ENCODE measurements at places on chromosomes 7 and 10.
A peak's percentile ranks its signal among the peaks of the same experiment; 100 is the strongest.

DNA sequence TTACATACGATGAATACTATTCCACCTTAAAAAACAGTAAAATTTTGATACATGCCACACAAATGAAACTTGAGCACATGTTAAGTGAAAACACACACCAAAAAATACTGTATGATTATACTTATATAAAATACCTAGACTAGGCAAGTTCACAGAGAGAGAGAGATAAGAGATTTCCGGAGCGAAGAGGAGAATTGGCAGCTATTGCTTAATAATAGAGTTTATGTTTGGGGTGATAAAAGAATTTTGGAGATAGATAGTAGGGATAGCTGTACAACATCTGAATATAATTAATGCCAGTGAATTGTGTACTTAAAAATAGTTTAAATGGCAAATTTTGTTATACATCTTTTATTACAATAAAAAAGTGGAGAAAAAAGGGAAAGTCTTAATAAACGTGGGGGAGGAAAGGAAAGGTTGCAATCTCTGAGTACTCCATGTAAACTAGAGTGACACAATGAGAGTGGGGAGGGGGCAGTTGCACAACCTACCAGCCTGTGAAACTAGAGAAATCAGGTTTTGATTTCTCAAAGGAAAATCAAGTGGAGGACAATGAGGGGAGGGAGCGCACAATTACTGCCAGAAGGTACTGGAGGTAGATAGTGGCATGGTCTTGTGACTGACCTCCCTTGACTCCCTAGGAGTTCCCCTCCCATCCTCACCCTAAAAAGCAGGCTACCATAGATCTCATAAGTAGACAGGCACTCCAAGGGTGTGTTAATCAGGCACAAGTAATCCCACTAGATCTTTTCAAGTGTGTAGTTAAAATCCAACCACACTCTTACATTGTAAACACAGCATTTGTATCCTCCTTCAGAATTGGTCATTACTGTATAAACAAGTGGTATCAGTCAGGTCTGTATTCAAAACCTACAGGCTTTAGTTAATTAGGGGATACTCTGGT lies 31.6 kb upstream of the ANK3 start:
- peak; percentile 64 for DNase-seq

DNA sequence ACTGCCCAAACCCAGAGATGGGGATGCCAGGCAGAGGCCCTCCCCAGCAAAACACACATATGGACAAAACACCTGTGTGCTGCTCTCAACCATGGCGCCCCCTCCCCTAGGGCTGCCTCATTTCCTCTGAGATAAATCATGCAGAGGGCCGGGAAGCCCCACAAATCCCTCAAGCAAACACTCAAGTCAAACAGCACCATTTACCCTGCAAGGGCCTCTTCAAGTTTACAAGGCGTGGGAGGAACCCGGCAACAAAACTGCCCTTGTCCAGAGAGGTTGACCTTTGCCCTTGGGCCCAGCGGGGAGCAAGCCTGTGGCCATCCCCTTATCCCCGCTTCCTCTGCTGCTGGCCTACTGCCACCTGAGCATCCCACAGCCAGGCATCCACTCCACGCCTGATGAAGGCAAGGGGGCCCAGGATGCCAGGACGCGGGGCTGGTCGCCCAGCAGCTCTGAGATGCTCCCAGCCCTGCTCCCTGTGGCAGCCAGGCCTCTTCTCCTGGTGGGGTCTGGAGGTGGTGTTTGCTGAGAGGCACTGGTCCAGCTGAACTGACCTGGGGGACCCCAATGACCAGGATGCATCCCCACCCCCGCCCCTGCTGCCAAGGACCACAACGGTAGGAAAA lies 77.4 kb downstream of the DLG5 start:
- DNase-seq = peak; percentile 31

GRCh38 chr10:43689955-43690771 lies 41.5 kb upstream of the ZNF32 start:
- peak; percentile 68 for DNase-seq

DNA sequence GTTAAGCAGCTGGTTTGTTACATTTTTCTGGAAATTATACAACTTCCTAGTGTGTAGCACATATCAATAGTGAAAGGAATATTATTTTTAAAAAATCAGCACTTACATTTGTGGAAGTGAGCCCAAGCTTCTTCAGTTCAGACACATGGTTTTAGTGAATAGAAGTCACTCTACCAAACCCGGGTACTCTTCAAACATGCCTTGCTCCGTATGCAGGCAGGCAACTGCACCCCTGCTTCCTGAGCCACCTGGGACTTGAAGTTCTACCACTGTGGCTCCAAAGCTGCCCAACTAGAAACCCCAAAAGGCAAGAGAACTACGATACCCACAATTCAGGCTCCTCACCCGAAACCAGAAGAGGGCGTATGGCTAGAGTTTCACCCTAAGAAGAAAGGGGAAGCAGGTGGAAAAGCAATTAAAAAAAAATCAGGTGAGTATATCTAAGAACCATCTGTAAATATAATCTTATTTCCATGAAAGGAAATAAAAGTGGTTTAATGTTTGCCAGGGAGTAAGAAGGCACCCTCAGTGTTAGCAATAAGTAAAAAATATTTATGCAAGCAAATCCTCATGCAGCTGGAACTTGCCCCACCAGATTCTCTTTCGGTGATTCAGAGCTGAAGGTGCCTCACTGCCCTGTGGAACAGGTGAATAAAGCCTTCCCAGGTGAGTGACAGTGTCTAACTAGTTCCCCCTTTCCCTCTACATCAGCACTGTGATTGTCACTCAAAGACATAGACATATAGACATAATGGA lies at the start of gene MACC1:
Gene MACC1 (minus strand): TSS at position 192 of the 756 bp plus-strand sequence. CDS start 55,522 bp downstream, outside the sequence.
- no peak for DNase-seq

DNA sequence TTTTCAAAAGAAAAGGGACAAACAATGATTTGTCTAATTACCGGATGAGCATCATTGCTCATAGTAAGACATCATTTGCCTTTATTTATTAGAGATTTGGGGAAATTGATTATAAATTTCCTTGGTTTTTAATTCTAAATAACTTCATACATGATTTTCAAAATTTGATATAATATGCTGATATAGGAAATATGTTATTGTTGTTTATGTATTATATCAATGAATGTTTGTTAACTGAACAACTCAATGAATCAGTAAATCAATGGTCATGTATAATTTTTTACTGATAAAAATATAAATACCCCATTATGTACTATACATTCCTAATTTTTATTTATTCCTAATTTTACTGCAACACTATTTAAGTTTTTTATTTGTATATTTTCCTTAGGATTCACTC lies 257.3 kb downstream of the TSPAN12 start:
- no peak for DNase-seq

DNA sequence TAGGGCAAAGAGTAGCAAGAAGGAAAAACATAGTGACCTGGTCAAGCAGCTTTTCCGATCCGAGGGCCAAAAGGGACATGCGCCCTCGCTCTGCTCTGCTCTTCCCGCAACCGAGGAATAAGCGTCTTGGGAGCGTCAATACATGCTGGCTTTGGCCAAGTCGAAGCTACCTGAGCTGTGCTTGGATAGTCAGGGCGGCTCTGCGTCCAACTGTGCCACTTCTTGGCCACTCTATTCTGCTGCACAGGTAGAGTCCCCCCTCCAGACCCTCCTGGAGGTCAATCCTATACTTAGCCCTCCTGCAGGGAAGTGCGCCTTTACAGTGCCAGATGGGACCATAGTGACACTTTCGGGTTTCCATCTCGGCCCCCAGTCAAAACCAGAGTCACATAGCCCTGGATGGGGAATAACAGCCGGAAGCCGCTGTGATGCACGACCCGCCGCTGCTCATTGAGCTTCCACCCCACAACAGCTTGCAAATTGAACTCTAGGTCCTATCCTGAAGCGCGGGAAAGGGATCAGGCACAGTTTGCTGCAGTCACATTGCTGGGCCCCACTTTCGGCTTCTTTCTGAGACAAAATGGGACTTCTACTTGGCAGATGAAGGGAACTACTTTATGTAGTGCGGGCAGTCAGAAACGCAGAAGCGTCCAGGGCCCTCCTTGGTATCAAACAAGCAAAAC lies 1.1 kb upstream of the HPSE2 start:
- no peak for DNase-seq

DNA sequence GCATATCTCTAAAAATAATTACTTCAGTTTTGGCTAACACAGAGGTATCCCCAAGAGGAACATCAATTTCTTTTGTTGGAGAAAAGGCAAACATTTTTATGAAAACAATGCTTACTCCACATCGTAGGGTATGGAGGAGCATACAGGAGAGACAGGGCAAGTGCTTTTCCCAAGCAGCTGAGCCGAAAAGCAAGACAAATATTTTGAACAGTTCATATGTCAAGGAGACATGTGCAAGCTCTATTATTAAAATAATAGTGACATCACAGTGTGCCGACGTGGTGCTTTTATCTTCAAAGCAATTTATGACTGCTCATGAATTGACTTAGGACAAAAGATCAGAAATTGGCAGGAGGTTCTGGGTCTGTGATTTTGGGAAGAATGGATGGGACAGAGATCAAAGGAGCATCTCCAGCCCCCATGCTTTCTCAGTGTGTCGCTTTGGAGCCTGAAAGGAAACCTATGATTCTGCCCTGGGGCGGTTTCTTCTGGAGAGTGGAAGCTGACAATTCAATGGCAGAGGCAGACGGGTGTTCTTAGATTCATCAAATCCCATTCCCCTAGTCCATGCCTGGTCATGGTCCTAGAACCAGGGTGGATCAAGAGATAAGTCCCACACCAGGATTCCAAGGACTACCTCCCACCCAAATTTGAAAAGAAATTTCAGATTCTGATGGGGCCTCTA lies 97.1 kb downstream of the JCAD start:
- no peak for DNase-seq

DNA sequence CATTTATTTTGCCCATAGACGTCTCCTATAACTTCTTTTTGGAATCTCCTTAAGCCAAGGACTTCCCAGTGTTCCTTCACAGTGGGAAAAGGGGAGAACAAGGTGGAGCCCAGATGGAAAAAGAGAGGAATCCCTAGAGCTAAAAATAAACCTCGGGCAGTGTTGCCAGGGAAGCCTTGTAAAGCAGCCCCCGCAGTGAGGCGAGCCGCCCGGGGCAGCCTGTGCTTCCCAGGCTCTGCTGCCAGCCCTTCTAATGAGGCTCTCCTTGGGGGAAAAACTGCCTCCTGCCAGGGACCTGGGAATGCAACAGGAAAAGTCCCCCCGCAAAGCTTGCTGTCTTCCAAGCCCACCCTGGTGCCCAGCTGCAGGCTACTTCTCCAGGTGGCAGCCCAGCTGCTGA lies 71.7 kb downstream of the SH3PXD2A start:
- no peak for DNase-seq

GRCh38 chr7:52944921-52945320 lies 90.5 kb upstream of the POM121L12 start:
- no peak for DNase-seq

DNA sequence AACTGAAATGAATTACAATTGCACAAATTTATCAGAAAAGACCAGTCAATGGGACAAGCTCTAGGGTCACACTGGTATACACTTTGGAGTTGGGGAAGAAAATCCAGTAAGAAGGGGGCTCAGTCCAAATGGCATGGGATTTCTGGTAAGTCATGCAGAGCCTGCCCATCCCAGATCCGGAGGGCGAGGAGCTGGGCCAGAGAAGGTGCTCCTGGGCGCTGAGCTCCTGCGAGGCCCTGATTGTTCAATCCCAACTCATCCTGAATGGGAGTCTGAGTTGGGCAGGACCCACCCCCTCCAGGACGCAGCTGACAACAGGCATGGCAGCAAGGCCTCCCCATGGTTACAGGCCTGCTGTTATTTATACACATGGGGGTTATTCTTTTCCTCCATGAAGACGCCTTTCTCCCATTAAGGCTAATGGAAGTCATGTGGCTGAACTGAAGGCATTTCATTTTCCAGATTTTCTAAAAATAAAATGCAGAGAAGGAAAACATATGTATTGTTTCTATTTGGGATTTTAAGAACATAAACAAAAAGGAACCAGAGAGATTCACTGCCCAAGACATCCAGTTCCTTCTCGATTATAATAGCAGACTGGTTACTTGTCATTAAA lies 91.1 kb upstream of the ADAM12 start:
- no peak for DNase-seq

DNA sequence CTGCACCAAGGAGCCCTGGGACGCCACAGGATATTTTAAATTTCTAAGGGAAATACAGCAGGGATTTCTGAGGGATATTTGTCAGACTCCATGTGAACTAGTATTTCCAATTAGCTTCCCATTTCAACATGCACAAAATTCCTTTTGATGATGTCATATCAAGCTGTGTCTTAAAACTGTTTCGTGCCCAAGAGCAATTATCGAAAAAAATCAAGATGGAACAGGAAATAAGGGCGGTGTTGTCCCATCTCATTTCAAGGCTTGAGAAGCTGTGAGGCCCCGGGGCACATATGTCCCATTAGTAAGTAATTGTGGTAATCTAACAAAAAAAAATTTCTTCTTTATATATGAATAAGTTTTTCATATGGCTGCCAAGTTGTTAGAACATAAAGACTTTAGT lies 47.4 kb downstream of the PPP1R17 start:
- DNase-seq = no peak

- DNase-seq = no peak
These were observed 27.9 kb downstream of the TFPI2 start for GRCh38 chr7:93862651-93863050.
